ENCODE measurements at places on chromosomes 7 and 10. TPM values are rescaled to one million over a fixed set of nuclear protein-coding genes. Genes with fewer than 3 reads are reported as not detected.

GRCh38 chr10:89609833-89610346 is 35.2 kb downstream of the PANK1 start:
- no peak for DNase-seq

- DNase-seq: no peak
These were observed 61.2 kb upstream of the ARHGAP21 start for GRCh38 chr10:24784923-24785322.

- DNase-seq: no peak
These were observed 11.6 kb downstream of the TCF7L2 start for GRCh38 chr10:112961609-112962008.

- no peak for DNase-seq
These were observed 3.4 kb upstream of the SMARCD3 start for GRCh38 chr7:151251689-151252560.

Gene ADCYAP1R1
- total RNA-seq: not detected

Gene INMT
- not detected for total RNA-seq

Gene GIMAP1
- not detected for total RNA-seq

Gene LIPF
- total RNA-seq: not detected
